ENCODE measurements at places on chromosomes 1 and 21.

DNA sequence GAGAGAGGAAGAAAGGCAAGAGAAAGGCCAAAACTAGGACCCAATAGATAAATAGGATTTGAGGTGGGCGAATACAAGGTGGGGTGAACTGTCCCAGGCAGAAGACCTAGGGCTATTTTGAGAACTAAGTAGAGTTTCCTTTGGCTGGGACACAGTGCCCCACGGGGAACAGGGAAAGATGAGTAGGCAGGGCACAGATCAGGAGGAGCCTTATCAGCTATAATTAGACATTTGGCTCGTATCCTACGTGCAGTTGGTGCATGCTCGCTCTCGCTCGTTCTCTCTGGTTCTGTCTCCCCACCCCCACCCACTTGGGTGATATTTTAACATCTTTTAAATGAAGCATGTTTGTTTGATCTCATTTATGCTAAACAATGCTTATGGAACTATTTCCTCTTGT lies 235.0 kb upstream of the JUN start:
- DNase-seq, result no peak

DNA sequence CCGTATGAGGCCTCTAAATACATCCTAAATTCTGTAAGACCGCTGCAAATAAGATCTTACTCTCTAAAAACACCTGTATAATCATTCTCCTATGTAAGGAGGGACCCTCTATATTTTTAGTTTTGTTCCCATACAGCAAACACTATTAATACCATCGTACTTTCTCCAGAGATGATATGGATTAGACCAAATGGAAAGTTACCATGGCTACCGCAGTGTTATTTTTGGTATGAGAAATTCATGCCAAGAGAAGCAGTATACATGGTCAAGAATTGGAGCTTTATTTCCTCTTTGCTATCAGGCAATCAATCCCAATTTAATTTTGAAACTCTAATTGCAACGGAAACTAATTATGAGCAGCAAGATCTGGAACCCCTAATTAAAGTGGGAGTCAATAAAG lies 70.0 kb downstream of the BCAR3 start:
- no peak for DNase-seq

GRCh38 chr1:237891979-237892378 lies 1.3 kb upstream of the ZP4 start:
- DNase-seq, result no peak

DNA sequence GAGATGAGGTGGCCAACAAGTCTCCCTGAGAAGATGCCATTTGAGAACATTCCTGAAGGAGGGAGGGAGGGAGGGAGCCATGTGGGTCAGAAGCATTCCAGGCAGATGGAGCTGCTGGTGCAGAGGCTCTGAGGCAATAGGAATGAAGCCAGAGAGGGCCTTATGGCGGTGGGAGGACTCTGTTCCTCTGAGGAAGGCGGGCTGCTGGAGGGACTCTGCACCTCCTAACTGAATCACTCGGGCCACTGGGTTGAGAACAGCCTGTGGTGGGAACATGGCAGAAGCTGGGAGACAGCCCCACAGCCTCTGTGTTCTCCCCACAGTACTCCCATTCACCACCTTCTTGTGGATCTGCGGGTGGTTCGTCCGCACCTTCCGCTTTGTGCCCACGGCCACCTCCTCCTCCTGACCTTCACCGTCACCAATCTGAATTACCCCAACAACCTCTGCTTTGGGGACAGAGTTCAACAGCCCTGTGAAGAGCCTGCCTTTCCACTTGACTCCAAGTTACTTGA lies 2.4 kb upstream of the TMEM125 start:
- no peak for DNase-seq

GRCh38 chr1:5707566-5708345 lies 284.5 kb downstream of the NPHP4 start:
- DNase-seq, result no peak

GRCh38 chr1:165287329-165287728 lies 69.2 kb downstream of the LMX1A start:
- no peak for DNase-seq

GRCh38 chr1:237671262-237671661 lies 219.5 kb downstream of the ZP4 start:
- no peak for DNase-seq

- no peak for DNase-seq
Observed at GRCh38 chr1:59186656-59187055, 110.2 kb upstream of the FGGY start.

DNA sequence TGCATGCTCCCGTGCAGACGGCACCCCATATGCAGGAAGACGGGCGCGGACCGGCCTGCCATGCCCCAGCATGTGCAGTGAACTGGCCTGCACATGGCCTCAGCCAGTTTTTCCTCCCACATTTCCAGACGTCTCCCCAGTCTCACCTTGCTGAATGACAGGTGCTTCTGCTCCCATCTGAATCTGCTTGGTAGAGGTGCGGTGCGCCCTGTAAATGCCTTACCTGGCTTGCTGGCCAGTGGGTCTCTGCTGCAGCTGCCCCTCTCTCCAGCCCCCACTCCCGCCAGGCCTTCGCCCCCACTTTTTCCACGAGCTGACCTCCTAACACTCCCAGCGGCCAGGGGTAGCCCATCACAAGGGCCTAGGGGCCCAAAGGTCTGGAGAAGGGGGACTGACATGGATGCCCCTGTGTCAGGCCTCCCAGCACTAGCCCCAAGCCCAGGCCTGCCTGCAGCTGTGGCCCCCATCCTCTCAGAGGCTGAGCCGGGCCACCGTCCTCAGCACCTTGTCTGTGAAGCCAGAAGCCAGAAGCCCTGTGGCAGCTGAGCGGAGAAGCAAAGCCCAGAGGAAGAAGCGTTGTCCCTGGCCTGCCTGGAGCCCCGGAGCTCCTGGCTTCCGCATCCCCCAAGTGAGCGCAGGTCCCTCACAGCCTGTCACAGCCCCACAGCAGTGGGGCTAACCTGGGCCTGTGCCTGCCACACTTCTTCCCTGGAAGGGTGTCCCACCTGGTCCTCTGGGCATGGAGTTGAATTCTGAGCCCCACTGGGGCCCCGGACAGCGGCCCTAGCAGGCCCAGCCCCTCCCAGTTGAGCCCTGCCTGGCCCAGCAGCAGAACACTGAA lies 3.7 kb upstream of the SLC19A1 start:
- no peak for DNase-seq

DNA sequence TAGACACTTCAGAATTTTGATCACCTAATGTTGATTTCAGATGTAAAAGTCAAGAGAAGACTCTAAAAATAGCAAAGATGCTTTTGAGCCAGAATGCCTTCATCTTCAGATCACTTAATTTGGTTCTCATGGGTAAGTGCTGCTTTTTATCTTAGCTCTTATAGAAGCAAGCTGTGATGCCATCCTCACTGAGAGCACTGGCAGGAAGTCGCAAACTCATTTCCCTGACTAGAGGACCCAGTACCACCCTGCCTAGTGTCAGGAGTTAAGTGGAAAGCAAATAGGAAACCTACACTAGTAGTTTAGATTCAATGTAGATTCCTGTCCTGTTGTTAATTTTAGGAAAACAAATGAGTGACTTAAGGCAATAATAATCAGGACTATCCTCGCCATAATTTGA lies 12.1 kb downstream of the IFNAR2 start:
- no peak for DNase-seq

DNA sequence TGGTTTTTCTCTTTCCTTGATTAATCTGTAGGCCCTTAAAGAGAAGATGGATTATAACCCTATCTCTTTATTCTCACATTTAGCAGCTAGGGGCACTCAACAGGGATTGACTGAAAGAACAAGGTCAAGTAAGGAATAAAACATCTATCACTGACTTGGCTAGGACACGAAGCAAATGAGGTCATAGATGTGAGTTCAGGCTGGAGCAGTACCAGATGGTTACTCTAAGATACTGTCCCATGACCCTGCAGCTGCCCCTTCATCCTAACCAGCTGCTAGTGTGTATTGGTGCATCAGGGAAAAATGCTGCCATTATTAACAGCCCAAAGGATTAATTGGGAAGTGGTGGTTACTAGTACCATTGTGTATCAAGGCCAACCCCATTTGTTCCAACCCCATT lies 221.9 kb downstream of the CTH start:
- DNase-seq, result no peak

- no peak for DNase-seq
Observed at GRCh38 chr1:221751226-221751887, 9.5 kb upstream of the DUSP10 start.

DNA sequence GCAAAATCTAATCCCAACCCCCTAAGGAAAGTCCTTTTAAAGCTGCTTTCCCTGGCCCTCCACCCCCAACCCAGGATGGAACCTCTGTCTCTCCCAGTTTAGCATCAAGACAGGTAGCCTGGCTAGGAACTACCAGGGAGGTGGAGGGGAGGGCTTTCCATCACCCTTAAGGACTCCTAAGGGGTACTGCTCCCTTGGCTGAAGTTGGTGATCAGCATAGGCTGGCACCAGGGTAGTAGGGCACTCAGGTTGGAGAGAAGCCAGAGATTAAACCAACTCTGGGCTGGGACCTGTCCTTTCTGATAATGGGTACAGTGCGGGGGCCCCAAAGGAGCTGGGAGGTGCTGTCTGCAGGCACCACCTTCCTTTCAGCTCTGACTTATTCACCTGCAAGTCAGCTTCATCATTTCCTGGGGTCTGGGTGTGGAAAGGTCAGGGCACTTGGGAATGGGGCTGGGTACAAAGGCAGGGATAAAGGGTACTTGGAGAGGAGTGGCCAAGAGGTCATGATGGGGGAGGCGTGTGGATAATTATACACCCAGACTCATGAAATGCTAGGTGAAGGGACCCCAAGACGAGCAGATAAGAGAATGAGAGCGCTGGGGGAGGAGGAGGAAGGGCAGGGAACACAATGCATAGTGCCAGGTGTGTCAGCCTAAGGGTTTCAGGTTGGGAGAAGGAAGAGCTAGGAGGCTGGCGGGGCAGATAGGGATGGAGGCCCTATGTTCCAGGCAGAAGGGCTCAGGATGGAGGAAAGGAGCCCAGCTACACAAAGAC lies 1.2 kb downstream of the ARHGEF2 start:
- no peak for DNase-seq

GRCh38 chr1:88802950-88803349 lies 88.4 kb downstream of the GTF2B start:
- DNase-seq, result no peak

- no peak for DNase-seq
Observed at GRCh38 chr21:32921632-32922230, 104.0 kb upstream of the OLIG2 start.

- DNase-seq, result no peak
Observed at GRCh38 chr1:8524627-8525157, 206.8 kb downstream of the SLC45A1 start.

DNA sequence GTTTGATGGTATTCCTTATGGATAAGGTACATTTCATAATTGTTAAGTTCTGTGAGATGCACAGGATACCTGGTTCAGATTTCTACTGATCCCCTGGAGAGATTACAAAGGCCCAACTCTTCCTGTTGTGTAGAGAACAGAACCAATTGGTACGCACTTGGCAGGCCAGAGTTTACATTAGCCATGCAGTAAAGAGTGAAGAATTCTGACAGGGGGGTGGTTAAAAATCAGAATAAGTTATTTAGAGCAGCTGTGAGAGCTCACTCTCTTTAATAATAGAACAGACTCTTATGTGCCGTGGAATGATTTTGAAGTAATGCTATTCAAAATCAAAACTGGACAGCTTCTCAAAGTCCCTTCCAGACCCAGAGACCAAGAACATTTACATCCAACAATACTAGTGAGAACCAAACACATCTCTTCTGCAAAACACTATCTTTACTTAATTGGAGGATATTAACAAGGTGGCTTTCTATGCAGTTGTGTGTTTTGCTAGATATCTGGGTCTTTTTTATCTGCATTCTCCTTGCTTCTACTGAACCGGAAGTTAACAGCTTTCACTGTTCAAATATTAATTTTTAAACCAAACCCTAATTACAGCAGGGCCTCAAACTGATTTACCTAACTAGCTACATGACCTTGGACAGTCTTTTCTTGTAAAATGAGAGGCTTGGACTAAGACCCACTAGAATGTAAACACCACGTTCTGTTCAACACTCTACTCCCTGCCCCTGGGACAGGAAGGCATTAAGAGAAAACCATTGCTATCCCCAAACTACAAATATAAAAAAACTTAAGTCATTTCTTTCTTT lies 4.0 kb downstream of the USP24 start:
- no peak for DNase-seq

DNA sequence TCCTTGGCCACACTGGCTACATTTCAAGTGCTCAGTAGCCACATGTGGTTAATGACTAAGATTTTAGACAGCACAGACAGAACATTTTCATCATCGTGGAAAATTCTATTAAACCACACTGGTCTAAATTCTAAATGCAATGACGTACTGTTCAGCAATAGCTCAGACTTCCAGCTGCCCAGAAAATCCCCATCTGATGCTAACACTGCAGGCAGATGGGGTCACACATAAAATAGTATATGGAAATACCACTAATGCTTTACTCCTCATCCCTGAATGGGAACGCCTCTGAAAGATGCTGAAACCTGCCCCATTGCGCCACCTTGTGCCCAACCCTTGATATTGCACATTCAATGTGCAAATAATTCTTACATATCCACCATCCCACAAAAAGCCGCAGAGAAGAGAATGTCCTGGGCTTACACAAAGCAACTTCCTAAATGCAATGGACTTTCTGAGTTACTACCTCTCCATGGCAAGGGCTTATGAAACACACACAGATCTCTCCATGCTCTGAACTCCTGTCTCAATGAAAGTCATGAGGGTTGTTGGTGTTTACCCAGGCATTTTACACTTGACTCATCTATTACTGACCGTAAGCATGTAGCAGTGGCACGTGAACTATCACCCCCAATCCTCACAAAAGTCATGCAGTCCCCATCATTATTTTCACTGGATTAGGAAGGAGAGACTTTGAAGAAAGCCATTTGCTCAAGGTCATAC lies 20.3 kb upstream of the SLC5A9 start:
- DNase-seq, result no peak

GRCh38 chr1:61400997-61401396 lies 318.6 kb downstream of the NFIA start:
- no peak for DNase-seq

DNA sequence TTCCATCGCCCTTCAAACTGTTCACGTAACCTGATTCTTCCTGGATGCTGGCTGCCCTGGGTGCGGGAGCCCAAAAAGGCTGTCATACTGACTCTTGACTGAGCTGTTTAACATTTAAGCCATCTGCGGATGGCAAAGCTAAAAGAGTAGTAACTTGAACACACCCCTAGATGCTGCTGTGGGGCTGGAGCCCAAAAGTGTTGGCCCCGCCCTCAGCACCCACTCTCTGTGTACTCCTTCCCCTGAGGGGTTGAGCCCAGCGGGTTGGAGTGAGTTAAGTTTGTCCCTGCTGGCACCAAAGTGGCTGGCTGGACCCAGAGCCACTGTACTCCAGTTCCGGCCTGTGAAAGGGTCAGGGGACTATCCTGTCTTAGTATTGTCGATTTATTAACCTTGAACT lies 640.6 kb downstream of the PTPRU start:
- DNase-seq, result no peak

- DNase-seq, result no peak
Observed at GRCh38 chr1:162901243-162901642, 40.3 kb upstream of the CCDC190 start.

DNA sequence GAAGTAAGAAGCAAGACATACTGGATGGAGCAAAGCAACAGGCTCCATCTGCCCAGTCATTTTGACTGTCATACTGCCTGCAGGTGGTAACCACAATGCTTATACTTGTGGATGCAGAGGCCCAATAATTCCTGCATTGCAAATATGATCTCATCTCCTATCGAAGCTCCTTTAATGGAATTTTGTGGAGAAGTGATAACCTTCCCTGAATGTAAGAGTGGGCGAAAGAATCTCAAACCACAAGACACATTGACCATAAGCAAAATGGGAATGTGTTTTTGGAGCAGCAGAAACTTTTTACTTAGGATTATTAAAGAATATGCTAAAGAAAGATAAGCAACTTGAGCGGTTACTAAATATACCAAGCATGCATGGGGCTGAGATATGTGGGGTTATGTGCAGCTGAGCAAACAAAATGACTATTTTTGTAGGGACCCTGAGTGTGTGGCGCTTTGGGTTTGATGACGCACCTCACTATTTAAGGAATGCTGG lies 77.4 kb upstream of the BACH1 start:
- no peak for DNase-seq

Measured in 8988T (cell line).